ENCODE measurements at places on chromosomes 13 and 19.

GRCh38 chr13:36217456-36217855 is 3.1 kb upstream of the SOHLH2 start:
- DNase-seq: no peak

- DNase-seq: no peak
Observed at GRCh38 chr13:44810061-44810840, 179.0 kb downstream of the NUFIP1 start.

DNA sequence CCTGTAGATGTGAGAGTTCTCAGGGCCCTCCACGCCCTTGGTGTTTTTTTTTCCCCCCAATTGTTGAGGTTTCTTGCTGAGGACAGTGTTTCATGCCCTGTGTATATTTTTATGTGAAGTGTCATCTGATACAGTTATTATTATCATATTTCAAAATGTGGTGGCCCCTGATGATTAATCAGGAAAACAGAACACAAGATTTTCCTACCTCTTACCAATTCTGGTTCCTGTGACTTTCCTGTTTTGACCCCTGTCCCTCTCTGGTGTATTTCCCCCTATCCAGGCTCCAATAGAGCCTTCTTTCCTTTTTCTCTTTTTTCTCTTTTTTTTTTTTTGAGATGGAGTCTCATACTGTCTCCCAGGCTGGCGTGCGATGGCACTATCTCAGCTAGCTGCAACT is 642 bp downstream of the PSG8 start:
- no peak for DNase-seq

DNA sequence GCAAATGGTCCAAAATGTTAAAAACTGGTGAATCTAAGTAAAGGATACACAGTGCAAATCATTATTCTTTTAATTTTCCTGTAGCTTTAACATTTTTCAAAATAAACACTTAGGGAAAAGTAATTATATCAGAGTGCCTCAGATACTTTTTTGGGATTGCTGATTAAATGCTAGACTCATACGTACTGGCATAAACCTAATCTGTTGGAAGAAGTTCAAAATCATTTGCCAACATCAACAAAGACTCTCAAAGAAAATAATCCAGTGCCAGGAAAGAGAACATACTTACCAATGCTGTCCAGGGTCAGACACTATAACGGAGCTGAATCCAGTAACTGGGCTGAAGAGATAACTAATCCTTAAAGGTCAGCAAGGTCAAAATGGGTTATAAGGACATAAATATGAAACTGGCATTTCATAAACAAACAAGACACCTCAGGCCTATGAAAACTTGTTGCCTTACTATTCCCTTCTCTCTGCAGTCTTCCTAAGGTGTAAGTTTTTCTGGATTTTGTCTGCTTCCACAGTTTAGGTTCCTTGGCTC is 3.3 kb upstream of the ZNF420 start:
- DNase-seq: no peak

GRCh38 chr13:31278869-31279268 is 79.1 kb downstream of the B3GLCT start:
- no peak for DNase-seq

Measured in left lung (tissue), 14 donors.